Articular chondrocyte of knee joint (primary cell): ENCODE measurements at places on chromosomes 4 and X. TPM values are rescaled to one million over a fixed set of nuclear protein-coding genes. Genes with fewer than 3 reads are reported as not detected.

CSAG2 gene
- total RNA-seq: not detected in 2 replicates

PKD2 gene
- total RNA-seq: 60.5 and 73.9 TPM in 2 replicates

NPY2R gene
- total RNA-seq: not detected in 2 replicates

CLTRN gene
- 0.32 and 0.52 TPM in 2 replicates for total RNA-seq

MXRA5 gene
- total RNA-seq: 125 and 135 TPM in 2 replicates

SHISA3 gene
- 1.2 and 3.6 TPM in 2 replicates for total RNA-seq

IL2 gene
- not detected in 2 replicates for total RNA-seq
